Retina (tissue), 1 donor: ENCODE measurements at places on chromosomes 3 and 15.
A peak's percentile ranks its signal among the peaks of the same experiment; 100 is the strongest.

GRCh38 chr3:163890661-163891060 lies 1187.6 kb downstream of the SI start:
- DNase-seq: peak; percentile 7

DNA sequence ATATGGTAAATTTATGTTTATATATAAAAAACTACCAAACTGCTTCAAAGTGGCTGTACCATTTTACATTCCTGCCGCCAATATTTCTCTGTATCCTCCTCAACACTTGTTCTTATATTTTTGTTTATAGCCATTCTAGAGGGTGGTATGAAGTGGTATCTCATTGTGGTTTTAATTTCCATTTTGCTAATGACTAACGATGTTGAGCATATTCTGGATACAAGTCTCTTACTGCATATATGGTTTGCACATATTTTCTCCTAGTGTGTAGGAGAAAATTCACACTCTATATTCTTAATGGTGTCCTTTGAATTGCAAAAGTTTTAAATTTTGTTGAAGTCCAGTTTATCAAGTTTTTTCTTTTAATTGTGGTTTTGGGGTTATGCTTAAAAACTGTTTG lies 15.1 kb downstream of the NMD3 start:
- no peak for DNase-seq

GRCh38 chr3:66297260-66297873 lies 76.6 kb downstream of the SLC25A26 start:
- DNase-seq: no peak

- DNase-seq: no peak
Measured at GRCh38 chr3:154889227-154889634, 190.9 kb upstream of the MME start.

GRCh38 chr15:83733206-83733605 lies 79.3 kb downstream of the ADAMTSL3 start:
- no peak for DNase-seq

GRCh38 chr3:71025516-71025915 lies 558.0 kb downstream of the FOXP1 start:
- DNase-seq: no peak

DNA sequence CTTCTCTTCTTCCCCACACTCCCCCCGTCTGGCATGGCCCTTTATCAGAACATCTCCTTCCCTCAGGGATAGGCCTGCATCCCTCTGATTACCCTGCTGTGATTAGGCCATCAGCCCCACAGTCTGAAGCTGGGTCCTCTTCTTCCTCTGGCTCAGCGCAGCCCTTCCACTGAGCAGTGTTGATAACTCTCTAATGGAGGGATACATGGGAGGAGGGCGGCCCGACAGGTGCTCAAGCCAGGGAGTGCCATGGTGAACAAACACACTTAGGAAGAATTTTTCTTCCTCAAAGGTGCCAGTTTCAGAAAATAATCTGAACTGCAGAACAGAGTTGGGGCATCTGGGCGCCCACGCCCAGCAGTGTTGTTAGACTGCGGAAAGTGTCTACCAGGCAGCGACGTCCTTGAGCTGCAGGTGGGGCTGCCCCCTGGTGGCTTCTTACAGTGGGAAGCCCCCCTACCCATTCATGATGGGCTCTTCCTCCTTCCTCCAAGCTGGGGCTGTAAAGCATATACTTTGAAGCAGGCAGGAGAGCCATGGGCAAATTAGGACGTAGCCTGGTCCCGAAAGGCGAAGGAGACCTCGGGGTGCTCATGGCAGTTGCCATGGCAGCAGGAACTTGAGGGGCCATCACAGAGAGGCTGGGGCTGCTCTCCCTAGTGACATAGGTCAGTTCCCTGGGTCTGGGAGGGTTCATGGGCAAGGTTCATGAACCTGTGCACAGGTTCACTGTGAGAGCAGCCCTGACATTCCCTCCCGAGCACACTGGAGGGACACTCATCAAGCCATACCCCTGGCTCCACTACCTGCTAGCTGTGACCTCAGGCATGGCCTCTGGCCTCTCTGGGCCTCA lies 33.2 kb upstream of the NR2C2 start:
- DNase-seq: no peak

- DNase-seq: no peak
Measured at GRCh38 chr3:48486952-48487351, 17.0 kb downstream of the SHISA5 start.

DNA sequence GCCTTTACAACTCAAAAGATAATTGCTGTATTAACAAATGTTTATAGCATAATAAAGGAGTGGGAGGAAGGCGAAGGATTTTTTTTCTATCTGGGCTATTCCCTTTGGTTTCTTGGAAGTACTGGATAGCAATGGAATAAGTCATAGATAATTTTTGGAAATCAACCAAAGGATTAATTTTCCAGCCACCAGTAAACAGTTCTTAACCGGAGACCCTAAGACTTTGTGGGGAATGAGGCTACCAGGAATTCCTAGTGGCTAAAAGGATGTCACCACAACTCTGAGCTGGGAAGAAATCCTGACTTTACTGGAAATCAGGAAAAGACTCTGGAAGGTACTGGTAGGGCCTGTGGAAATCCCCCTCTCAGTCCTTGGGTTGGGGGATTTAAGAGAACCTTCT lies 138.4 kb upstream of the RARB start:
- no peak for DNase-seq

DNA sequence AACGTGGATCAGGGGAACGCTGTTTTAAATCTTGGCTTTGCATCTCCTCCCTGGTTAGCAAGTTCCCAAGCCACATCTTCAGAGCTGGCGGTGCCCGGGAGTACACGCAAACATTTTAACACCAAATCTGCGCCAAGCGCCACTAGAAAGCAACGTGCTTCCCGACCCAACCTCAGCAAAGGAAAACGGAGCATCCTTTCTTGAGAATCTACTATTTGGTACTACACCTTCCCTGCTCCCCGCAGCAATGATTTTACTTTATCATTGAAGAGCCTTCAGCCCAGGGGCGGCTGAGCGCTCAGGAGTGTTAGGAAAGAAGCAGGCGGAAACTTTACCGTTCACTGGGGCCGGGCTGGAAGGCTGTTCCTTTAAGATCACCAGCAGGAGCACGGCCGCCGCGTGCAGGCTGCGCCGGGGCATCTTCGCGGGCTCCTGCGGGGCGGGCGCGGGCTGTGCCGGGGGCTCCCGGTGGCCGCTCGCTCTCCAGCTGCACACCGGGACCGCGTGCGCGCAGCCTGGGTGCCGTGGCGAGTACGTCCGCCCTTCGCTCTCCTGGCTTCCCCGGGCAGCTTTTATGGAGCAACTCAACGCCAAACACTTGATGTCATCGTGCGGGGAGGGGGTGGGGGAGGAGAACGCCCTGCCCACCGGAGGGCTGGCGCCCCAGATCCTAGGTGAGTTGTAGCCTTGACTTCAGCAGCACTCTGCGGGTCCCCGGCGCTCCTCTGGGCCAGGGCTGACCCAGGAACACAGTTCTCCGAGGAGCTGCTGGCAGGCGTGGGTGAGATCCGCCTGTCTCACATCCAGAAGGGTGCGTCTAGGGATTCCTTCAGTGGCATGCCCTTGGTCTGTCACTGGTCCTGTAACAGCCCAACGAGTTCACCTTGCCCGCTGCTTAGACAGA lies at the start of gene CA12:
Gene CA12, minus strand, starts transcription at position 546 of the 904 bp plus-strand sequence. Its CDS starts 126 bp downstream, at position 420.
- DNase-seq: peak; percentile 74

DNA sequence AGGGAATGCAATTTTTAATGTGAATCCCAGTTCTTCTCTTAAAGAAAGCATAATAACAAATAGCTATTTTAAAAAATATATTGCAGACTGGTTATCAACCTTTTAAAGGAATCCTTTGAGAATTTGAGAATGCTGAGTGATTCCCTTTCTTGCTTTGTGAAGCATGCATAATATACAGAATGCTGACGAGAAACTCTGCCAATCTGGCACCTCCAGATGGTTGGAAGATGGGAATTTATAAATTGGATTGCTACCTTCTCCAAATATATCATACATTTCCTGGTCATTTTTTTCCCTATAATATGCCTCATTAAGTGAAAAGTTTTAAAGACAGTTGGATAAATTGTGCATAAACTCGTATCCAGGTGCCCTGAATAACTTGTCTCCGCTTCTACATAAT lies 333.9 kb upstream of the ARPP21 start:
- DNase-seq: no peak

DNA sequence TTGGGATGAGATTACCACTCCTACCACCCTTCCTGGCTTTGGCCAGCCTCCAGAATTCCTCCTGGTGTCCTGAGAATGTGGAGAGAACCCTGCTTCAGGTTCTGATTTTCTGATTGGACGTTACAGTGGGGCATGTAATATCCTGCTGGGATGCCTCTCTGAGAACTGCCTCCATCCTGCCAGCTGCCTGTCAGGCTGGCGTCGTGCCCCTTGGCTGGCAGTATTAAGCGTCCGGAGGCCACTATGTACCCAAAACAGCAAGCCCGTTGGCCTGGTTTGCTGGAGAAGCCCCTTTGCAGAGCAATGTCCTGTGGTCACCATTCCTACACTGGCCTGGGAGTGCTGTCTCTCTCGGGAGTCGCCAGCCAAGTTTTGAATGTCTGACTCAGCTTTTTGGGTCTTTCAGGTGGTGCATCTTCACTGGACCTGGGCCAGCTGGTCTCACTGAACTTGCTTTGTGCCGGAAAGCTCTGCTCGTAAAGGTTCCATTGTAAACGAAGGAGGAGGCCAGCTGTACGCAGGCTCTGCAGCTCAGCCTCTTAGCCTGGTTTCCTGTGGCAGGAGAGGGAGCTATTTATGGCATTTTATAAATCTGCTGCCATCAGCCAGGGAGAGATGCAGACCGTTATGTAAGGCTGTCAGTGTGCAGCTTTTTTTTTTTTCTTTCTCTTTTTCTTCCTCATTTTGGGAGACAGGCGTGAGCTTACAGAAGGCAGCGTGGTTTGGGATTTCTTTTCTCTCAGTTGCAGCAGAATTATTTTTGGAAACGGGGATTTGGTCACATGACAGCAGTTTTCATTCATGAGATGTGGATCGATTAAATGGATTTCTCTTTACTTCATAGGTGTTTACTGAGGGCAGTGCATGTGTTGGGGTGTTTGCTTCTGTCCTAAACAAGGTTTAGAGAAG lies 19.0 kb upstream of the TRAK1 start:
- DNase-seq: peak; percentile 55

GRCh38 chr3:73683706-73684105 lies 59.0 kb upstream of the PDZRN3 start:
- DNase-seq: no peak

DNA sequence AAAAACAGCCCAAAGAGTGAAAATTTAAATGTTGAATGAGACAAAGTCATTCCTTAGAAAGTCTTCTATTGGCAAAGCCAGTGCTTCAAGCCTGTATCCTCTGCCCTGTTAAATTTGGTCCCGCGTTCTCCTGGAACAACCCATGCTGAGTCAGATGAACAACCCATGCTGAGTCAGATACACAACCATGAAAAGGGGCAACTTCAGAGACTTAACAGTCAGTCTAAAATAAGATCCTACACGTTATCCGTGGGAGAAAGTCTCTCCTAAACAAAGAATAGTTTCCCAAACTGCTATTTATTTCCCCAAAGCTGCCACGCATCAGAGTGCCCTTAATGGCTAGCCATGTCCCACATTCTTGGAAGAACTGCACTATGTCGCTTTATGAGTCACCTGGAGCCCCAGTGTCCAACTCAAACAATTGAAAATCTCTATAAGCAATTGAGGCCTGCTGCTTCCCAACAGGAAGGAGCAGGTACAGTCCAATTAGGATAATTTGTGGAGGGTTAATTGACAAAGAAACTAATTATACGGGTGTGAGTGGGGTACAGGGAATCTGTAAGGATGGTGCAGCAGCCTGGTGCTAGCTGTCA lies 66.1 kb downstream of the WHAMM start:
- no peak for DNase-seq

DNA sequence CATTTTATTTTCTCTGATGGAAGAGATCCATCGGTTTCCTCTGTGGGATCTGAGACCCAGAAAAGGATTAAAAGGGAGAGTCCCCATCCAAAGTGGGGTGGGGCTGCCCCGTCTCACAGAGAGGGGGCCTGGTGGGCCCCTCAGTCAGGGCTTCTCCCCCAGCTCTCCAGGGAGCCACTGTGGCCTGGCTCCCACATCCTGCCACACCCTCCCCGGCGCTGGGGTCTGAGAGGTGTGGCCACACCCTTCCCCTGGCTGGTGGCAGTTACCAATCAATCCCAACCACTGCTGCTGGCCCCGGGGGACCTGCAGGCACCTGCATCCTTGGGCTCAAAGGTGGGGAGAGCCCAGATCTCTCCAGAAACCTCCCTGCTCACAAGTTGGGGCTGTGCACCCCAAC lies 161.8 kb upstream of the IQSEC1 start:
- no peak for DNase-seq

GRCh38 chr3:129261894-129262293 lies 12.5 kb downstream of the COPG1 start:
- DNase-seq: no peak
